ENCODE measurements at places on chromosomes 6 and 20. TPM values are rescaled to one million over a fixed set of nuclear protein-coding genes. Genes with fewer than 3 reads are reported as not detected.

PACSIN1 gene
- 1.0 TPM for polyA plus RNA-seq

CD109 gene
- polyA plus RNA-seq: 15.5 TPM

ASCC3 gene
- 21.4 TPM for polyA plus RNA-seq

TREML2 gene
- polyA plus RNA-seq: 0.10 TPM

TPMT gene
- 4.8 TPM for polyA plus RNA-seq

CHRNA4 gene
- polyA plus RNA-seq: 1.5 TPM

GLP1R gene
- polyA plus RNA-seq: not detected

DNA sequence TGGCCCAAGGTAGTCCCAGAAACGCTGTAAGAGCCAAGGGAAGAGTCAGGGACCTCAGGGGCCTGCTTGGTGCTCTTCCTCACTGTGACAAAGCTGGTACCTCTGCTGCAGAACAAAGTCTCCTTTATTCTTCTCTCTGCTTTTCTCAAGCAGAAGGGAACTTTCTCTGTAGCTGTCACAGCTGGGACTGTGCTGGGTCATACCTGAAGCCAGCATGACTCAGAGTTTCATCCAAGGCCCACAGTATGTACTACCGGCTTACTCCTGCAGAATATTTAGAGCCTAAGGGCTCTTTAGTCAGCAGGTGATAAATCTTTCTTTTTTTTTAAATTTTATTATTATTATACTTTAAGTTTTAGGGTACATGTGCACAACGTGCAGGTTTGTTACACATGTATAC, 183.2 kb downstream of the TINAG start:
- DNase-seq: no peak

- DNase-seq: no peak
These were observed 55.2 kb downstream of the TIAM2 start for GRCh38 chr6:155050311-155050710.

GRCh38 chr6:49145280-49145679, 317.8 kb downstream of the MMUT start:
- DNase-seq: no peak

- DNase-seq: no peak
These were observed 31.5 kb upstream of the TGM2 start for GRCh38 chr20:38196592-38196991.

- DNase-seq: no peak
These were observed 361.4 kb upstream of the JAG1 start for GRCh38 chr20:11035211-11035610.

GRCh38 chr6:36441307-36441894, 1.3 kb downstream of the PXT1 start:
- peak; percentile 82 for DNase-seq

DNA sequence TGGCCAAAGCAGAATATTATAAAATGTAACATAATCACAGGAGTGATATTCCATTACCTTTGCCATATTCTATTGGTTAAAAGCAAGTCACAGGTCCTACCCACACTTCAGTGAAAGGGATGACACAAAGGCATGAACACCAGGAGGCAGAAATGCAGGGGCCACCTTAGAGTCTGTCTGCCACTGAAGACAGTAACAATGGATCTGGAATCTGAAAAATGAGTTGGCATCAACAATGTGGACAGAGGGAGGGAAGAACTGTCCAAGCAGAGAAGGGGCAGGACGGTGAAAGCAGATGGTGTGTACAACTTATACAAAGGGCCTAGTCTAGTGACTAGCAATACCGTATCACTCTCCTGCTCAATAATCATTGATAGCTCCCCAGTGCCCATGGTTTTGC, 6.6 kb upstream of the LPIN3 start:
- DNase-seq: no peak

GRCh38 chr6:168217216-168217879, 102.2 kb downstream of the DACT2 start:
- no peak for DNase-seq

DNA sequence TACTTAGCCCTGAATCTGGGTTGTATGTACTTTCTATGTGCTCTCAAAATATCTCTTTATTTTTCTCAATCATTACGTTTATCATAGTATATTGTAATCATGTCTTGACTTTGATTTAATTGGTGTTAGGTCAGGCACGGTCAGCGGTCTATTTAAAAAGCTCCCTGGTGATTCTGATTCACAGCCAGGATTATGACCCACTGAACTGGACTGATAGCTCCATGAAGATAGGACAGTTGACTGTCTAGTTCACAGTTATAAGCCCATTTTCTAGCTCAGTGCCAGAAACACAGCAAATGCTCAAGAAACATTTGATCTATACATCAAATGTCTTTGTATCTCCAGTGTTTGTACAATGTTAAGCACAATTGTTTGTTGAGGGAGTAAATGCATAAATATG, 111.5 kb upstream of the CCN2 start:
- DNase-seq: no peak

DNA sequence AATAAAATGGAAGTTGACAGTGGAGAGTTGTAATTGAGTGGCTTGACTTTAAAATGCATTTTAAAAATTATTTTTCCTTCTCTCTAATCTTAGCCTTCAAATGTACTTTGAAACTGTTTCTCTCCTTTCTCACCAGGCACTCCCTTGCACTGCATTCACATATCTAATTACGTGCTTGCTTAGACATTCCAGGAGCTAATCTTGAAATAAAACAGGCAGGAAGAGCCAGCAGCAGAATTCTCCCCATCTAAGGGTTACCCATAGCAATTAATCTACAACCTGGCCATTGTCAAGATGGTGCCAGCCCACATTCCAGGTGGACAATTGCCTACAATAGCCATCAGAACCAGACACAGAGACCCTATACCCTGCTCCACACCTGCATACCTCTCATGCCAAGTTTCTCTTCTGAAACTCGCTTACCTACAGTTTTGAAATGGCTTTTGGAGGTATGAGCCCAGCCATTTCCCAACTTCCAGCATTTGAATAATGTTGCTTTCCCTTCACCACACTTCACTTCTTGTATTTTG, 167.6 kb upstream of the GJE1 start:
- no peak for DNase-seq

- DNase-seq: no peak
These were observed 233.4 kb downstream of the SOX4 start for GRCh38 chr6:21826904-21827303.

DNA sequence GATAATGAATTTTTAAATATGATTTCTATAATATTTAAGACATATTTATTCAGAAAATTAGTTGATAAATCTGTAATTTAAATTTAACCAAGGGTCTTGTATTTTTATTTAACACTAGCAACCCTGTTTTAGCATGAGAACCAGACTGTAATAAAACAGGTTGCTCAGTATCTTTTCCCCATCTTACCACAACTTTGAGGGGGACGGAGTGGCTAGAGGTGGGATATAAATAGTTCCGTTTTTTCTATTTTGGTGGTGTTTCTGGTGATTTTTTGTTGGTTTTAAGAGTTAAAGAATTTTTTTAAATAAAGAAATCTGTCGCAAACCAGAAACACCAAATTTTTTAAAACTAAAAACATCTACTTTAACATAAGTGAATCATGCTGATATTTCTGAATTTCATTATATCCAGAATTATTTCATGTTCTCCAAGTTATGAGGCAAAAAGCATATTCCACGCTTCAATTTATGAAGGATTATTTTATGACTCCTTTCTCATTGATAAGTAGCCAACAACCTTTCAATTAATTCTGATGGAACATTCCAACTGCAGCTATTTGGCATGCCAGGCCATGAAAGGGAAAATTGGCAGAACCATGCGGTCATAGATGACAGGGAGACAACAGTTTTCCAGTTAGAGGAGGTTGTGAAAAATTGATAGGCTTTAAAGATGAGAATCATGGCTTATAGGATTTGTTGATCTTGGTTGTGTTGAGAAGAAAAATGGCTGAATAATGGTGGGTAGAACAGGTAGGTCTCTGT, 151.9 kb upstream of the CARMIL1 start:
- no peak for DNase-seq

DNA sequence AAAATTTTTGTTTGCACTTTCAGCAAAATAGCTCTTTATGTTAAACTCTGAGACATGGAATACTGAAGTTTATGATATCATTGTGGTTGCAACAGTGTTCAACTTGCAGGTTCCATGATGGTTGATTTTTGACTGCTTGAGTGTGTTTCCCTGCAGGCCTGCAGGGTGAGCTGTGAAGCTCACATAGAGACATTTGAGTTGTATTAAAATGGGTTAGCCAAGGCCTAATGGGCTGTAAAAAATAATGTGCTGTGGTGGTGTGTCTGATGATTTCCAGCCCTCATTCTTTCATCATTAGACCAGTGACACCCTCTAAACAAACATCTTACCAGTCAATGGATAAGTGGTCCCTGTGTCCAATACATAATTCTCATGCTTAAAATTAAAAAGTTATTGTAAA, 321.4 kb downstream of the FARS2 start:
- DNase-seq: no peak

DNA sequence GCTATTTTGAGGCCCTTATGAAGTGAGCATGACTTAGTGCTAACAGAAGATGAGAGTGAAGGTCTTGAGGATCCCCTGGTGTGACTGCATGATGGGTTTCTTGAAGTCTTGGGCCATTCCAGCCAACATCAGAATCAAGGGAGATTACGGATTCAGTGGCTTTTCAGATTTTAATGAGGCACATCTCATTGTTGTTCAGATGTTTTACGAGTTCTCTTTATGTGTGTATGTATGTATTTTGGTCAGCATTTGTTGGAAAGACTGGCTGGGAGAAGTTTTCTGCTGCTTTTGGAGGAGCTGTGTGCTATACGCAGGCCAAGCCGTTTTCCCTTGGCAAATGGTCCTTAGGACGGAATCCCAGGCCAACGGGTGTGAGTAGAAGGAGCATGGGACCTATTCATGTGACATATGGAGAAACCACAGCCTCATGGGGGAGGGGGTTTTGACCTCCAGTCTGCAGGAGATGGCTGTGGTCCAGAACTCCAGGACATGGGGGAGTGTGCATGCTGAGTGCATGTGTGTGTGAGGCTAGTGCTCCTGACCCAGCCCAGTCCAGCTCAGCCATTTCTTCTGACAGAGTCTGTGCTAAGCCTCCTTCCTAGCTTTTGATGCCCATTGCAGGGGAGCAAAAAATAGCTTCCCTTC, 35.3 kb downstream of the CHMP4B start:
- peak; percentile 49 for DNase-seq

- no peak for DNase-seq
These were observed 46.9 kb upstream of the TRIM26 start for GRCh38 chr6:30260036-30260504.

GRCh38 chr20:3820901-3821727, 767 bp downstream of the AP5S1 start:
- DNase-seq: no peak

Data from muscle of back (tissue), 13 donors.